ENCODE measurements at places on chromosomes 1 and 21. TPM values are rescaled to one million over a fixed set of nuclear protein-coding genes. Genes with fewer than 3 reads are reported as not detected.

Gene ARHGAP30
- 204 TPM for total RNA-seq

Gene PCAT6
- total RNA-seq = not detected

Gene RHCE
- not detected for total RNA-seq

Gene IVL
- total RNA-seq = not detected

Gene ZNF695
- not detected for total RNA-seq

Gene C4BPA
- total RNA-seq = not detected

Gene ANGPTL3
- total RNA-seq = not detected

Gene WDTC1
- total RNA-seq = 46.1 TPM

Gene NEK2
- 0.81 TPM for total RNA-seq

Gene A3GALT2
- not detected for total RNA-seq

Gene OVAAL
- not detected for total RNA-seq

Gene ZP4
- not detected for total RNA-seq

Gene TMEM81
- 3.4 TPM for total RNA-seq

Gene PRDX1
- 96.7 TPM for total RNA-seq

Gene PHLDA3
- total RNA-seq = 2.1 TPM

Gene AMPD1
- 0.69 TPM for total RNA-seq

Gene HSPB7
- not detected for total RNA-seq

Gene MRPL20
- 83.4 TPM for total RNA-seq

Gene PCSK9
- total RNA-seq = not detected

Gene CHIT1
- total RNA-seq = 0.17 TPM

Gene FMN2
- not detected for total RNA-seq

Gene TNNI3K
- not detected for total RNA-seq

Gene OSCP1
- total RNA-seq = not detected

Gene PTPRU
- total RNA-seq = not detected

Gene AKNAD1
- total RNA-seq = not detected

Gene TMEM125
- total RNA-seq = not detected

Gene GPN2
- total RNA-seq = 45.5 TPM

Gene KCNJ6
- total RNA-seq = not detected

Gene C1orf185
- not detected for total RNA-seq

Gene DMAP1
- total RNA-seq = 54.9 TPM

Gene MCOLN2
- 6.4 TPM for total RNA-seq

Gene TBX15
- not detected for total RNA-seq

Gene KCNK2
- not detected for total RNA-seq

Gene HES5
- total RNA-seq = not detected

Gene LMOD1
- total RNA-seq = not detected
